Hepatocyte (in vitro differentiated cells): ENCODE measurements at places on chromosomes 1 and 21.

- H3K27ac ChIP-seq, result peak overlapping the region; percentile 97
- no peaks in the 10 kb centered on the region for H3K27me3 ChIP-seq
- H3K4me1 ChIP-seq, result peaks cover 55% of the 10 kb centered on the region
- no peak overlapping the region for H3K4me3 ChIP-seq
Measured at GRCh38 chr1:12594966-12595756, 22.8 kb downstream of the DHRS3 start.

DNA sequence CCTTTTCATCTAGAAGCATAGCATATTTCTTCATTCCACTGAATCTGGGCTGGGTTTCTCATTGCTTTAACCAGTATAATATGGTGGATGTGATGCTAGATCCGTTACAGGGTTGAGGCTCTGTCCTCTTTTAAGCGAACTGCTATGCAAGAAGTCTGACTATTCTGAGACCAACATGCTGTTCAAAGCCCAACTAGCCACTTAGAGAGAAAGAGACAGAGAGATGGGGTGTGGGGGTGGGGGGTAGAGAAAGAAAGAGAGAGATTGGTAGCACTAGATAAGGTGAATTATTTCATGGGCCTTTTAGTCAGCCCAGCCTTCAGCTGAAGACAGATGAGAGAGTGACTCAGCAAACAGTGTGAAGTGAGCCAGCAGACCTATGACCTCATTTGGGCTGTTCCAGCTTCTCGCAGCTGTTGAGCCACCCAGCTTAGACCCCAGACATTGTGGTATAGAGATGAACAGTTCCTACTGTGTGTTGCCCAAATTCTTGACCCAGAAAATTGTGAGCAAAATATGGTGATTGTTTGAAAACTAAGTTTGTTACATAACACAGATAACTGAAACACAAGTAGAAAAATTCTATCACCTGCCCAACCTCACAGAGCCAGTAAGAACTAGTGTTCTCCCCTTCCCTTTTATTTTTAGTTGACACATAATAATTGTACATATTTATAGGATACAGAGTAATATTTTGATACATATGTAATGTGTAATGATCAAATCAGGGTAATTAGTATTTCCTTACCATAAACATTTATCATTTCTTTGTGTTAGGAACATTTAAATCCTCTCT lies 40.7 kb upstream of the PRKACB start:
- peak overlapping the region; percentile 28 for H3K27ac ChIP-seq
- DNase-seq, result peak; percentile 72
- H3K4me1 ChIP-seq, result peaks cover 14% of the 10 kb centered on the region
- no peak overlapping the region for H3K4me3 ChIP-seq
- H3K27me3 ChIP-seq, result no peaks in the 10 kb centered on the region
- no peaks in the 10 kb centered on the region for H3K36me3 ChIP-seq

DNA sequence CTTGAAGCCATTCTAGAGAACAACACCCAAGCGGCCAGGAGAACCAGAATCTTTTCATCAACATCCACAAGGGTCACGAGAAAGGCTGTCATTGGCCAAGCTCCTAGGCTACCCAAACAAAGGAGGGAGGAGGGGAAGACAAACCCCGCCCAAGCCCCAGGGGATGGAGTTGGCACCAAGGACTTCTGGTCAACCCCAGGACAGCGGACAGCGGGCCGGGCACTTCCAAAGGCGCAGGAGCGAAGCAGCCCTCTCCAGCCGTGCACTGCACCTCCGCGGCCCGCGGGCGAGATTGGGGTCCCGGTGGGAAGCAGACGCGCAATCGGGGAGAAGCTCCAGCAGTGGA lies at the start of gene CLIC6:
Gene CLIC6, plus strand, starts transcription at position 192 of the 346 bp plus-strand sequence. CDS start 395 bp downstream, outside the sequence.
- no peaks in the 10 kb centered on the region for H3K36me3 ChIP-seq
- peak; percentile 28 for DNase-seq
- H3K4me1 ChIP-seq, result peaks cover 20% of the 10 kb centered on the region
- peak within 1 kb of the TSS; percentile 68 for H3K27ac ChIP-seq
- peak within 1 kb of the TSS; percentile 79 for H3K4me3 ChIP-seq
- H3K27me3 ChIP-seq, result peaks cover 33% of the 10 kb centered on the region

- H3K36me3 ChIP-seq, result no peaks in the 10 kb centered on the region
- no peak overlapping the region for H3K27ac ChIP-seq
- H3K4me1 ChIP-seq, result peaks cover 12% of the 10 kb centered on the region
- no peak for DNase-seq
- H3K4me3 ChIP-seq, result no peak overlapping the region
Measured at GRCh38 chr1:151476083-151476482, 16.8 kb upstream of the POGZ start.

GRCh38 chr21:32322103-32322502 lies 23.4 kb downstream of the MRAP start:
- no peak overlapping the region for H3K27ac ChIP-seq
- no peaks in the 10 kb centered on the region for H3K27me3 ChIP-seq
- H3K36me3 ChIP-seq, result no peaks in the 10 kb centered on the region
- no peak overlapping the region for H3K4me3 ChIP-seq
- H3K4me1 ChIP-seq, result no peaks in the 10 kb centered on the region

GRCh38 chr1:201772178-201772577 lies 56.8 kb upstream of the IPO9 start:
- no peak overlapping the region for H3K27ac ChIP-seq
- no peaks in the 10 kb centered on the region for H3K27me3 ChIP-seq
- H3K36me3 ChIP-seq, result no peaks in the 10 kb centered on the region
- H3K4me3 ChIP-seq, result no peak overlapping the region
- H3K4me1 ChIP-seq, result no peaks in the 10 kb centered on the region

DNA sequence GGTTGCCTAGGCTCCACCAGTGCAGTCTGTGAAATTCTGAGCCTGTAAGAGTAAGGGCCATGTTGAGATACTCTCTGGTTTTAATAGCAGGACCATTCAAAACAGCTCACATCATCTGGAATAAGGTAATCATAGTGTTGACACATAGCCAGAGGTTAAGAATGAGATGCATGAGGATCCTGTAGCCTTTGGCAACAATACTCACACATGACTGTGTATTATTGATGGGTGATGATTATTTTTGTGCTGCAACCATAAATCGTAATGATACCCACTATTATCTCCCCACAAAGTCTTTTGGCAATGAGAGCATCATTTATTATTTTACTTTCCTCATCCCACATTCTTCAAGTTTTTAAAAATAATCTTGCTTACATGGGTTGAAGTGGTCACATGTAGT lies 35.5 kb downstream of the KCNK2 start:
- DNase-seq, result no peak
- H3K27me3 ChIP-seq, result no peaks in the 10 kb centered on the region

DNA sequence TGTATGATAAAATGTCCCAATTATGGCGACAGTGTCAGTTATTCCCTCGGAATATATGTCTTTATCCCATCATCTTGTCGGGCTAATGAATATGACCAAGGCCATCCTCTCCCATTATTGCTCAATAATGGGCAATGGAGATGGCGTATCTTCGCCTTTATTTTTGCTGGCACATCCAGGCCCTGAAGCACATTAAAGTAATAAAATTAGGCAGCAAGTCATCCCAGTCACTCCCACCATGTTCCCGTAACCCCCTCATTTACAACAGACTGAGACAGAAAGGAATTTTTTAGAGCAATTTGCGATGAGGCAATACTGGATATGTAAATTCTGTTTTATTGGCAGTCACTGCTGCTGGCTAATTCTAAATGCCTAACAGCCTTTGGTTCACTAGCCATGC lies 35.3 kb downstream of the CLIC6 start:
- no peaks in the 10 kb centered on the region for H3K36me3 ChIP-seq
- H3K4me1 ChIP-seq, result no peaks in the 10 kb centered on the region
- DNase-seq, result no peak
- no peak overlapping the region for H3K27ac ChIP-seq
- H3K4me3 ChIP-seq, result no peak overlapping the region

GRCh38 chr1:75087278-75087677 lies 46.9 kb upstream of the LHX8 start:
- DNase-seq, result no peak
- no peak overlapping the region for H3K27ac ChIP-seq
- no peaks in the 10 kb centered on the region for H3K4me1 ChIP-seq
- no peaks in the 10 kb centered on the region for H3K36me3 ChIP-seq

DNA sequence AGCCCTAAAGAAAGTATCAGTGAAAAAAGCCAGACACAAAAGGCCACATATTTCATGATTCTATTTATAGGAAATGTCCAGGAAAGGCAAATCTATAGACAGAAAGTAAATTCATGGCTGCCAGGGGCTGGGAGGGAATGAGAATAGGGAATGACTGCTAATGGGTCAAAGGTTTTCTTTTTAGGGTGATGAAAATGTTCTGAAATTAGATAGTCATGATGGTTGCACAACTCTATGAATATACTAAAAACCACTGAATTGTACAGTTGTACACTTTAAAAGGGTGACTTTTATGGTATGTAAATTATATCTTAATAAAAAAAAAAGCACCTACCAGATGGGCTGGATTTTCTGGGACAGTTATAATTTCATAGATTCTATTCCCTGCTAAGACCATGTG lies 114.8 kb downstream of the CNIH3 start:
- no peak overlapping the region for H3K27ac ChIP-seq
- no peaks in the 10 kb centered on the region for H3K27me3 ChIP-seq
- H3K4me1 ChIP-seq, result peaks cover 10% of the 10 kb centered on the region
- no peak overlapping the region for H3K4me3 ChIP-seq

- H3K4me3 ChIP-seq, result no peak overlapping the region
- no peaks in the 10 kb centered on the region for H3K4me1 ChIP-seq
- DNase-seq, result no peak
- no peaks in the 10 kb centered on the region for H3K36me3 ChIP-seq
Measured at GRCh38 chr1:91537281-91537986, 36.8 kb downstream of the CDC7 start.

DNA sequence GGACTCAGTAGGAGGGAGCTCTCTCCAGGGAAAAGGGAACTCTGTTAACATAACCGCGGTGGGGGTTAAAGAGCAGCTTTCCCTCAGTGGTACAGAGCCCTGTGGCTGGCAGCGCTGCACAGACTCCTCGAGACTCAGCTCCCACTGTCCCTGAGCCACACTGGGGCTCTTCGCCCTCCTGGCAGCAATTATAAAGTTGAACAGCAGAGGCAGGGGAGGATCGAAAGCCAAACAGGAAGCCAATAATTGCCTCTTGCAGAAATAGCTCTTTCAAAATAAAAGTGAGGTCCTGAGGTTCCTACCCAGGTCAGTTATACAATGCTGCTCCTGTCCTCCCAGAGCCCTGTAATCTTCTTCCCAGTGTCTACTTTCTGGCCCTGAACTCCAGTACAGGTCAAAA lies 77.0 kb downstream of the FAM78B start:
- H3K27me3 ChIP-seq, result no peaks in the 10 kb centered on the region
- no peaks in the 10 kb centered on the region for H3K4me1 ChIP-seq
- no peaks in the 10 kb centered on the region for H3K36me3 ChIP-seq
- H3K27ac ChIP-seq, result no peak overlapping the region

- H3K4me3 ChIP-seq, result peak overlapping the region; percentile 94
- H3K27ac ChIP-seq, result peak overlapping the region; percentile 84
- peaks cover 7% of the 10 kb centered on the region for H3K4me1 ChIP-seq
- no peaks in the 10 kb centered on the region for H3K36me3 ChIP-seq
- no peaks in the 10 kb centered on the region for H3K27me3 ChIP-seq
Measured at GRCh38 chr1:27726173-27727044, 648 bp downstream of the FAM76A start.

DNA sequence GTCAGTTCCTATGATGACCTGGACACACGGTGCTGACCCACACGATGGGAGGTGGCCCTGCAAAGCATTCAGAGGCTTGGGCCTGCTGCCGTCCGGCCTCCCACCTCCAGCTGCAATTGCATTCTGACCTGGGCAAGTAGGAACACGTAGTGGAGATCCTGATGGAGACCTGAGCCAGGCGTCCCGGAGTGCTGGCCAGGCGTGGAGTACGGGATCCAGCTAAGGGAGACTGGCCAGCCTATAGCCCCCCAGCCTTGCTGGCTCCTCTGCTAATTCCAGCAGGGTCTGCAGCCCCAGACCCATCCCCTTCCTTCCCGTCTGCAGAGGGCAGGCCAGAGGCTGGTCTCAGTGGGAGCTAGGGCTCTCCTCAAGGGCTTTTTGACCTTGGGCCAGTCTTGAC lies 11.2 kb downstream of the CD46 start:
- H3K4me1 ChIP-seq, result no peaks in the 10 kb centered on the region
- H3K36me3 ChIP-seq, result peaks cover 2% of the 10 kb centered on the region
- DNase-seq, result no peak
- no peaks in the 10 kb centered on the region for H3K27me3 ChIP-seq
- no peak overlapping the region for H3K4me3 ChIP-seq
- H3K27ac ChIP-seq, result no peak overlapping the region

GRCh38 chr1:181086926-181087325 lies 1.6 kb upstream of the IER5 start:
- no peak for DNase-seq
- peaks cover 4% of the 10 kb centered on the region for H3K4me1 ChIP-seq
- no peaks in the 10 kb centered on the region for H3K36me3 ChIP-seq

DNA sequence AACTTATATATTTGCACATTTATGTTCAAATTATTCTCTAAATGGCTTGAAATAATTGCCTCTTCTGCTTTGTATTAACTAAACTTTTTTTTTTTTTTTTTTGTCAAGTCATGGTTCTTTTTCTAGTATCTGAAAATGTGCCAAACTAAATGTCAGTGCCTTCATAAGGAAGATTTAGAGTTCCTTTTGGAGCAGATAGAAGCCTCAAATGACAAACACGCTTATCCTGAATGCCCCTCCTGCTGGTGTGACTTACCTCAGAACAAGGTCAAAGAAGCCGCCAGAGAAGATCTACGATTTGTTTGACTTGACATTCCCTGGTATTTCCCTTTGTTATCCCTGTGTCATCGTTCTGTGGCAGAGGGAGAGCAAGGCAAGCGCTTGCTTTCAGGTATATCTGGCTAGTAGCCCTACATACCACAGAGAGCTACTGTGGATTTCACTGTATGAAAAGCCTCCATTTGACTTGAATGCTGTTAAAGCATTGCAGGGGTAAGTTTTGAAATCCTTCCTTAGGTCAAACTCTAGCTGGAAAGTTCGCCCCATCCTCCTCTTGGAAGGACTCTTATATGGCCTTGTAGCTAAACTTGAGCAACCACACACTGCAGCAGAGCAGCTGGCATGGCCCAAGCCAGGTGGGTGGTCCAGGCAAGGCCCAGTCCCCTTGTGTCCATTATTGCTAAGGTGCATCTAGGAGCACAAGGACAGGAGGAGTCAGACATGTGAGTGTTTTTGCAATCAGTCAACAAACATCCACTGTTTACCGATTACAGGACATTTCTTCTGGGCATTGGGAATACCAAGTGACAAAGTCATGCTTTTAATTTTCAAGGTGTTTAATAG lies 285.4 kb upstream of the USP25 start:
- H3K36me3 ChIP-seq, result no peaks in the 10 kb centered on the region
- H3K27me3 ChIP-seq, result no peaks in the 10 kb centered on the region
- no peaks in the 10 kb centered on the region for H3K4me1 ChIP-seq

GRCh38 chr1:16114527-16115467 lies 41.1 kb downstream of the EPHA2 start:
- no peak overlapping the region for H3K4me3 ChIP-seq
- no peak for DNase-seq
- no peaks in the 10 kb centered on the region for H3K27me3 ChIP-seq
- H3K27ac ChIP-seq, result no peak overlapping the region
- H3K36me3 ChIP-seq, result no peaks in the 10 kb centered on the region

- H3K27me3 ChIP-seq, result no peaks in the 10 kb centered on the region
- H3K36me3 ChIP-seq, result no peaks in the 10 kb centered on the region
- H3K4me3 ChIP-seq, result no peak overlapping the region
- peaks cover 15% of the 10 kb centered on the region for H3K4me1 ChIP-seq
- DNase-seq, result peak; percentile 53
Measured at GRCh38 chr1:6222636-6223035, 13.1 kb downstream of the ICMT start.
